Fibroblast of gingiva (primary cell): ENCODE measurements at places on chromosomes 7 and 10.

DNA sequence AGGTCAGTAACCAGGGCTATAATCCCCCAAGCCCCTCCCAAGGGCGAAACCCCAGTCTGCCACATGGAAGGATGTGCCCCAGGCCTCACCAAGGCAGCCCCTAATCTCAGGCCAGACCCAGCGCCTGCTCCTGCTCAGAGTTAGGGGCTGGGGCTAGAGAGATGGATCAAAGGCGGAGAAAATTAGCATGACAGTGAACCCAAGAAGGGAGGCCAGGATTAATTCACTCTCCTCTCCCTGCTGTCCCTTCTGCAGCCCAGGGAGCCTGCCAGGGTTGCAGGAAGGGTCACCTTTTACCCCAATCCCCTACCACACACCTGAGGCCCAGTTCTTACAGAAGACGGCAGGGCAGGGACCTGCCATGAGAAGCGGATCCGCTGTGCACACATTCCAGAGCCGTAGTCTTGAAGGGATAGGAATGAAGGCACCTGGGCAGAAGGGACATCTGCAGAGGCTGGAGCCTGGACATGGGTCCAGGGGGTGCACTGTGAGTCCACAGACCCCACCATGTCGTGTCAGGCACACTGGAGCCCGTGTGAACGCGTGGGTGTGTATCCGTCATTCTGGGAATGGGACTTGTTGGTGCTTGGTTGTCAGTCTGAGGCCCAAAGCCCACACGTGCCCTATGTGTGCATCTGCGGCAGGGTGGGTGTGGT, 11.9 kb upstream of the ZMIZ1 start:
- no peak for DNase-seq

GRCh38 chr10:20596911-20597310, 300.2 kb downstream of the NEBL start:
- DNase-seq, result peak; percentile 58

DNA sequence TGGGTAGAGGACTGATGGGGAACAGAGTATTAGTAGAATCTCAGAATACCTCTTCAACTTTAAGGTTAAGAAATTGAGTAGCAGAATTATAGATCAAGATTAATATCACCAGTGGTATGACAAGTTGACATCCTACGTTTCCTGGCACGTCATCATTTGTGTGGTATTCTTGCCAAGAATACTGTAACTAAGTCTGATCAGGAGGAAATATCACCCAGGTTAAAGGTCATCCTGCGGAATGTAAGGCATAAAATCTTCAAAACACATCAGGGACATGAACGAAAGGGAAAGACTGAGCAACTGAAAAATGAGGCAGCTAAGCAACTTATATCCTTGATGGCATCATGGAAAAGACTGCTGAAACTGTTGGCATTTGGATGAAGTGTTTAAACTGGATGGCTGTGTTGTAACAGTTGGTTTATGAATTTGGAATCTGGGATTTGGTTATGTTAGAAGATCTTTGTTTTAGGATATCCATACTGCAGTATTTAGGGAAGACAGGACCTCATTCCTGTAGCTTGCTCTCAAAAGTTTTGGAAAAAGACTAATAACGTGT, 86.1 kb downstream of the TRIM24 start:
- no peak for DNase-seq

GRCh38 chr7:140433396-140433795, 29.5 kb downstream of the RAB19 start:
- DNase-seq, result no peak

DNA sequence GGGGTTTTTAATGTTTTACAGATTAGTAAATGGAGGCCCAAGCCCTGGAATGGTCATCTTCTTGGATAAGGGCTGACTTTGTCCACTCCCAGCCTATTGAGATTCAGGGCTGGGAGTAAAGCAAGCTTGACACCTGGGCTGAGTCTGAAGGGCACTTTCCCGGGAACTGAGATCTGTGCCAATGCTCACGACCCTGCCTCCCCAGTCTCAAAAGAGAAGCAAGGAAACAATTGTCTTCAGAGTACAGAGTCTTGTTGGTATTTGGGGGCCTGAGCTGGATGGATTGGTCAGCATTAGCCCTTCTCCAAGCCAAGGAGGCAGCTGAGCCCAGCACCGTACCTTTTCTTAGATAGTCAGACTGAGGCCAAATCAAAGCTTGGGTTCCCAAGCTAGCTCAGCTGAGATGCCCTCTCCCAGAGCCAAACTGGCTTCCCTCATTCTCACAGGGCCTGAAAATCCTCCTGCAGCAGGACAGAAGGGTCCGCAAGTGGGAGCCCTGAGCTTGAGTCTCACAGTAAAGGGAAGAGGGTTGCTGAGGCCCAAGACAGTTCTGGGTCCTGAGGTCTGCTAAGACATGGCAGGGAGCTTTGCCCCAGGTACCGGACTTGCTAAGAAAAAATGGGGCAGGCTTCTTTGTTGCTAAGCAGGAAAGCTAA, 3.7 kb downstream of the DDIT4 start:
- peak; percentile 40 for DNase-seq

DNA sequence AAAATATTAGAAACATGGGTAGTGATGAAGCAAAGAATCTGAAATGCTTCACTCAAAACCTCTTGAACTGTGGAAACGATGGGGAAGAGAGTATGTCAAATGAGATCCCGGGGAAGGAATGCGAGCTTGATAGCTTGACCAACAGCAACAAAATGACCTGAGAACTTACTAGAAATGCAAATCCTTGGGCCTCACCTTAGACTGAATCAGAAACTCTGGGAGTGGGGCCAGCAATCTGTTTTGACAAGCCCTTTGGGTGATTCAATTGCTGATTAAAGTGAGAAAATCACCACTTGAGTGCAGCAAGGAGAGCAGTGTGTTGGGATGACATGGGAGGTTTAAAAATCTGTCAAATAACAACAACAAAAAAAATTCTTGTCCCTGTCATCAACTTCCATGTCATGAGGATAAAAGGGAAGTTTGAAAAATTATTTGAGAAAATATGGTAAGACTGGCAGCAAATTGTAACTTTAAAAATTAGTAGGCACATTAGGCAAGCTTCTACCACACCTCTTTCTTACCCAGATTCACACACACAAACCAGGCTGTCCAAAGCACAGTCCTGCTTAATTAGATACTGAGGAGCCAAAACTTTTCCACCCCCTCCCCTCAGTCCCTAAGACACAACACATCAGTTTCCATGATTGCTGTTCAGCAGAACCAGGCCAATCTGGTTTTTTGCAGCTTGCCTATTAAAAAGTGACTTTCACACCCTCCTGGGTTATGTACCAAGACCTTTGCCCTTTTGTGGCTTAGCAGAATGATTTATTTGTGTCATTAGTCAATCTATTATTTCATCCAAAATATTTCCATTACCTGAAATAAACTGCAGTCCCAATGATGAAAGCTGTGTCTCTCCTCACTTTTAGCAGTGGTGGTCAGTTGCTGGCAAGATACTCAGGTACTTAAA, 15.6 kb downstream of the CALCR start:
- DNase-seq, result no peak

DNA sequence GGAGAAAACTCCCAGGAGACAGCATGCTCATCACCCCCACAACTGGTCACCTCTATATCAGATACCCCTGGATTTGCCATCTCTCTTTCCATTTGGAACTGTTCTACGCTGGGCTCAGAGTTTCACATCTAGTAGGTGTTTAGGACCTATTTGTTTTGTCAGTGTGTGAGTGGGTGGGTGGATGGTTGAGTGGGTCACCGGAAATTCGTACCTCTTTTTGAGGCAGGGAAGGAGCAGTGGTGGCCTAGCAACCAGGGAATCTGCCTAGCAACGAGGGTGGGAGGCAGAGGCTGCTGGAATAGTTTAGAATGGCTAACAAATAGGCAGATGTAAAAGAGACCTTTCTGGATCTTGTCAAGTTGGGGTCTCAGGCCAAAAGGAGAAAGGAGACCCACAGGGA, 23.2 kb upstream of the SLF2 start:
- DNase-seq, result no peak

DNA sequence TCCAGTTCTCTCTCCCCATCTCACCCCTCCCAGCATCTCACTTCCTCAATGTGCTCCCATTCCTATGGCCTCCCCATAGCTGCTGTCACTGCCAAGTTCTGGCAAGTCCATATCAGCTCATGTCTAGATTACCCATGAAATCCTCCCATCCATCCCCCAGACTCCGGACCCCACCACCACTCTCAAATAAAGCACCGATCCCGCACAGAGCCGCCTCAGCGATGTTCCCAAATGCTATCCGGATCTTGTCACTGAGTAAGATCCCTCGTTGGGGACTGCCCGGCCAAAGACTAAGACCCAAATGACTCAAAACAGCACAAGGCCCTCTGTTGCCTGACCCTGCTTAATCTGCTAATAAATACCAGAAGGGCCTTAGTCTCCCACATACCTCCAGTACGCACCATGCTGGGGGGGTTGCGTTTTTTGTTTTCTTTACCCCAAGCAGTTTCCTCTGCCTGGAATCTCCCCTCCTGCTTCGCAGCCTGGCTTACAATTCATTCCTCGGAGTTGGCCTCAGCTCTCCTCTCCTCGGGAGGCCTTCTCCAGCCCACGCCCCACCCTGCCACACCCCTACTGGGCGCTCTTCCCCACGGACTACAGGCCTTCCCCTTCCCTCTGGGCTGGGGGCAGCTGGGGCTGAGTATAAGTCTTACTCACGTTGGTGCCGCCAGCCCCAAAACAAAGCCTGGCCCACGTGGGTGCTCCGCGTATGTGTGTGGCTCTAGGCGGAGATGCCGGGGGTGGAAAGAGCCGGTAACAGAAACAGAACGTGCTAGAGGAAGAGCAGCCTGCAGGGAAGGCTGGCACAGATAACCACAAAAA, 1.8 kb upstream of the DUSP5 start:
- peak; percentile 92 for DNase-seq

- no peak for DNase-seq
Observed at GRCh38 chr10:47156873-47157272, 143.1 kb upstream of the GDF10 start.

- peak; percentile 92 for DNase-seq
Observed at GRCh38 chr7:46811529-46811928, 770.4 kb downstream of the TNS3 start.

DNA sequence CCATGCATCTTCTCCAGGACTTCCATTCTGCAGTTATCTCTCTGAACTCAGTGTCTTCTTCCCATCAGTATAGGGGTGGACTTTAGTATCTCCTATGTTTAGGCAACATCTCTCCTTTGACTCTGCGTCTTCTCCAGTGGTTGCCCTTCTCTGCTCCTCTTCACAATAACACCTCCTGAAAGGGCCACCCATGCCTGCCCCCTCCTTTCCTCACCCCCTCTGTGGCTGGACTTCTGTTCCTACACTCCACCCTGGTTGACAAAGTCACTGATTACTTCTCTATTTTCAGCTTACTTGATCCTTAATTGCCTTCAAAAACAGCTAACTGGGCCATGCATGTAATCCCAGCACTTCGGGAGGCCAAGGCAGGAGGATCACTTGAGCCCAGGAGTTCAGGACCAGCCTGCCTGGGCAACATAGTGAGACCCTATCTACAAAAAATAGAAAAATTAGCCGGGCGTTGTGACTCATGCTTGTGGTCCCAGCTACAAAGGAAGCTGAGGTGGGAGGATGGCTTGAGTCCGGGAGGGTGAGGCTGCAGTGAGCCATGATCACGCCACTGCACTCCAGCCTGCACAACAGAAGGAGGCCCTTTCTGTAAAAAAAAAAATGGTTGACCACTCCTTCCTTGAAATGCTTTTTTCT, 13.7 kb downstream of the SRGN start:
- DNase-seq, result no peak

- no peak for DNase-seq
Observed at GRCh38 chr10:84290235-84290634, 38.2 kb upstream of the CCSER2 start.

DNA sequence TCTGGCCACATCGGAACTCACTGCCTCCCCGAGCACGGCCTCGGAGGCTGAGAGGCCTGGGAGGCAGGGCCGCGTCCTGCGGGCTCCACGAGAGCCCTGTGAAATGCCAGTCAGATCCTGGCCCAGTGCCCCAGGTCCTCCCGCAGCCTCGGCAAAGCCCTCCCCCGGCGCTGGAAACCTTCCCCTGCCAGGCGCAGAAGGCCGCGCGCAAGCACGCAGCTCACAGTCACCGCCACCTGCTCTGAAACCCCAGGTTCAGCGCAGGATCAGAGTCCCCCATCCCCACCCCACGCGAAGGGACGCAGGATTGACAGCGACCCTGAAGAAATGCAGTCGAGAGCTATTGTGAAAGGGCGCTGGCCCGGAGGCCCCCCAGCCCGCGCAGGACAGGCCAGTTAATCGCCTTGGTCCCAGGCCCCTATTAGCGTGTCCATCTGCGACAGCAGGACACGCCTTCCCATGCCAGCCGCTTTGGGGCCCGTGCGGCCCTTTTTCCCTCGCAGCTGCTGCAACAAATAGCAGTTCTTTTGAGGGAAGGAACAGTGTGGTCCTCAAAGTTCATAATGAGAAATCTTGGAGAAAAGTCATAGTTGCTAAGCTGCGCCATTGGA, 13.5 kb upstream of the EGFR start:
- no peak for DNase-seq

DNA sequence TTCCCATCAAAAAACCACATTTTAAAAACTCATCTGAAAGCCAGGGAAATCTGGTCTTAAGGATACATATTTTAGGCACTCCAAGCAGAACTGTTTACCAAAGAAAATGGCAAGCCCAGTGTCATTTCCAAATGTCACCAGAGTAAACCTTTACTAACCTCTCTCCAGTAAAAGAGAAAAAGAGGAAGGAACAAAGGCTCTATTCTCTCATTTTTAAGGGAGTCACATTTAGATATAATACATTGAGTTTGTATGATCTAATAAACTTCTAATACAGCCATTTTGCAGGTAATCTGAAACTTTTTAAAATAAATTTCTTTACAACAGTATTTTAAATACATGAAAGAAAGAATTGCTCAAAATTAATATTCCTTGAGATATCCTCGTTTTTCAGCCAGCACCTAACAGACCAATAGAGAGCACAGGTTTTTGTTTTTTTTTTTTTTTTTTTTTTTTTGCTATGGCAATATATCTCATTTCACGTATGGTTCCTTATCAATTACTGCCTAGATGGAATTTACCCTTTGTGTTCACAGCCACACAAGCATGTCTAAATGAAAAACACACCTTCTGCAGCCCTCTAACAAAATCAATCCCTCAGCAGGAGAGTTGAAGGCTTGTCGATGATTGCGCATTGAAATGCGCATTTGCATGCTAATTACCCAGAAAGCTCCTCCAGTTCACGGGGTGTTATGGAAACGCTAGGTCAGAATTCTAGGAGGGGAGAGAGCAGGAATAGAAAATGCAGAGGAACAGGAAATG, 39.8 kb upstream of the MSRB2 start:
- no peak for DNase-seq

GRCh38 chr7:135991322-135991721, 14.2 kb upstream of the MTPN start:
- DNase-seq, result no peak

- no peak for DNase-seq
Observed at GRCh38 chr7:45126920-45127319, 15.4 kb upstream of the TBRG4 start.

DNA sequence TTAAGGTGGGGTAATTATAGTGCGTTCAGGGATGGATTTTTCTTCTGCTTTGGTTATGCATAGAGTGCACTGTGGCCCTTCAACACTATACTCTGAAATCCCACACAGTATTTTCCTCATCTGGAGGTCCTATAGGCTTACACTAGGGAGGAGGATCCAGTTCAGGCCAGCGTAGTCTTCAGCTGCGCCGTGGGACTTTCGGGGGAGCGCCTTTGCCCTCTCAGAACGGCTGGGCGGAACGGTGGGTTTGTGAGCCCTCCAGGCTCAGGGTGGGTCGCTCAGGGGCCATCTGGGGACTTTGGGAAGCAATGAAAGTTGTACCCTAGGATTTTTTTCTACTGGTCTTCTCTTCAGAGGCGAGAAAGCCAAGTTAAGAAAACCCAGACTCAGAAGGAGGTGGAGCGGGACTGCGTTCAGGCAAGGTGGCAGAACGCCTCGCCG, 652 bp upstream of the VPS26A start:
- DNase-seq, result peak; percentile 60

- no peak for DNase-seq
Observed at GRCh38 chr10:22723343-22723779, 9.0 kb upstream of the PIP4K2A start.
